ENCODE measurements at places on chromosomes 6 and 20.

GRCh38 chr6:107731422-107732319 is 92.4 kb downstream of the SCML4 start:
- DNase-seq, result peak; percentile 43

DNA sequence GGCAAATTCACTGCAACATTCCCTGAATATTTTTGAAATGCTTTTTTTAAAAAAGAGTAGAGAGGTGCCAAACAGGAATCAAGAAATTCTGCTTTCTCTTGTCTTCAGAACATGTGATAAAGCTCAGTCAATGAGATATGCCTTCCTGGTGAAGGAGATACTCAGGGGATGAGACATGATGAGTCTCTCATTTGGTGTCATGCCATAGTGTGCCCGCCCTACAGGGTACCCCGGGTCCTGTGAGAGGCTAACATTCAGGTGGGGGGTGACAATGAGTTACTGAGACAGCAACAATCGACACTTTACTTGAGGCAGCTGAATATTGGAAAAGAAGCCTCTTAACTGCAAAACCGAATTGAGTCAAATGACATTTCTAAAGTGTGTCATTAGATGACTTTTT is 6.7 kb downstream of the CCR6 start:
- no peak for DNase-seq

DNA sequence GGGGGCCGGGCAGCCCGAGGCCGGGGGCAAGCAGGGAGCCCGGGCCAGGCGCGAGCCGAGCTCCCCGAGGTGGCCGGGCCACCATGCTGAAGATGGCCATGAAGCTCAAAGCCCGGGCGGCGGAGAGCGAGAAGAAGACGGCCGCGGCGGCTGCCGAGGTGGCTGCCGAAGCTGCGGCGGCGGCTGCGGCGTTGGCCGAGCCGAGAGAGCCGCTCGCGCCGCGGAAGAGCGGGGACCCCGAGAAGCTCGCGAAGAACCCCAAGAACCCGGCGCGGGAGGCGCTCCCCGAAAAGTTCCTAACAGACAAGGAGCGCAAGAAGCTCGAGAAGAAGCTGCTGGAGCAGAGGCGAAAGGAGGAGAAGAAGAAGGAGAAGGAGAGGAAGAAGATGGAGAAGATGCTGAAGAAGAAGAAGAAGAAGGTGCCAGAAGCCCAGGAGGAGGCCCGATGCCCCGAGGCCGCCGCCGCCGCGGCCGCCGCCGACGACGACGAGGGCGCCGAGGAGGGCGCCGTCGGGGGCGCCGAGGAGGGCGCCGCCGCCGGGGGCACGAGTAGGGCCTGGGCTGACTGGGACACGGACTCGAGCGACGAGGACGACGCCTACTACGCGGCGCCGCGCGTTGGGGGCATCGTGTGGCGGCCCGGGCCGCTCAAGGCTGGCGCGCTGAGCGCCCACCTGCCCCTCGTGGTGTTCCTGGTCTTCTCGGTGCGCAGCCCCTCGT is 37.4 kb downstream of the GNAS start:
- DNase-seq, result no peak

- no peak for DNase-seq
Measured at GRCh38 chr6:13725052-13725451, 13.4 kb upstream of the RANBP9 start.

DNA sequence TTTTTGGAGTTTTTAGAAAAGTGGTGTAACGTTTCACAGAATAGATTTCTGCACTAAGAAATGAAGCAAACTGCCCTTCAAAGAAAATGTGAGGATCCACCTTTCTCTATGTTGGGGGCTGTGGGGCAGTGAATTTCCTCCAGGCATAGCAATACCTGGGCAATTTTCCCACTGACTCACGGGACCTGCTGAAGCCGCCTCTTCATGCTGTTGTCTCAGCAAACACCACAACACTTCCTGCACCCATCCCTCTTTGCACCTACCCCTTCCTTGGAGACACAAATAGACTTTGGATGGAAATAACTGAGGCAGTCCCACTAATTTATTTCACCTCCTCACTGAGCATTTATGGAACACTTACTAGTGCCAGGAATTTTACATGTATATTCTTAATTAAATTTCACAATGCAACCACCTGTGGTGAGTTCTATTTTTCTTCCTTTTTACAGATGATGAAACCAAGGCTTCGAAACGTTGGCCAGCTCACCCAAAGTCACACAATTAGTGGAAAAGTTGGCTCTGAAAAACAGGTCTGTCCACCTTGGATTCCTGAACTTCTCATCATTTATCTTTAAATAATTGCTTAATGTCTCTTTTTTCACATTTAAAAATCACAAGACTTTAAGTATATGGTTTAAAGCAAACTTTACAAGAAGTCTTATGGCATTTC is 17.2 kb upstream of the ADGRF1 start:
- no peak for DNase-seq

DNA sequence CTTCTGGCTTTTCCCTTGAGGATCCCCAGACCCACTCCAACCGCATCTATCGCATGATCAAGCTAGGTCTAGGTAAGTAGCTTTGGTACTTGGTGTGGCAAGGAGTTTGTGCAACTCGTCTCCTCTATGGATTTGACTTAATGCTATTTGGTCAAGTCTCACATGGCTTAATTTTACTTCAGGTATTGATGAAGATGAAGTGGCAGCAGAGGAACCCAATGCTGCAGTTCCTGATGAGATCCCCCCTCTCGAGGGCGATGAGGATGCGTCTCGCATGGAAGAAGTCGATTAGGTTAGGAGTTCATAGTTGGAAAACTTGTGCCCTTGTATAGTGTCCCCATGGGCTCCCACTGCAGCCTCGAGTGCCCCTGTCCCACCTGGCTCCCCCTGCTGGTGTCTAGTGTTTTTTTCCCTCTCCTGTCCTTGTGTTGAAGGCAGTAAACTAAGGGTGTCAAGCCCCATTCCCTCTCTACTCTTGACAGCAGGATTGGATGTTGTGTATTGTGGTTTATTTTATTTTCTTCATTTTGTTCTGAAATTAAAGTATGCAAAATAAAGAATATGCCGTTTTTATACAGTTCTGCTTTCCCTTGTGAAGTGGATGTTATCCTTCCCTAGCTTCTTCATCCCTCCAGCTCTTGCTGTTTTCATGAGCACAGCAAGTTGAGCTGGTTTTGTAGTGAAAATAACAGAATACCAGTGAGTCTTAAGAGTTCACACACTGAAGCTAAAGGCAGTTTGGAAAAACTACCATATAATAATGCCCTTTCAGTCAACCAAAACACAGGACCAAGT is 3.8 kb downstream of the SLC35B2 start:
- DNase-seq, result peak; percentile 77

DNA sequence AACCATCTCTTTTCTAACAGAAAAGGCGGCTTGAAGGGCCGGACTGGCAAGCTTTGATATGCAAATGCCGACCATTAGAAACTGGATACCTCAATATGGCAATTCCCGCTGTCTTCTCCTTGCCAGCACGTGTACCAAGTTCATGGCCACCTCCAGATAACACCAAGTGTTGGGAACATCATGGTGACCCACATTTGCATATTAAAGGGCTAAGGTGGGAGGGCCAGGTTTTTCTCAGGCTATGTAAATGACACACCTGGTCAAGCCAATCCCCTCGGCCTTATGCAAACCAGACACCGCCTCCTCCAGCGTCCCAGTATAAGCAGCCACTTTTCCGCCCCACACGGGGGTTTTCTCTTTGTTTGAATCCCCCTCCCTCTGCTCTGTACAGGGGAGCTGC is 110.7 kb downstream of the DACT2 start:
- DNase-seq, result no peak
